MCF 10A (cell line): ENCODE measurements at places on chromosomes 4 and X. TPM values are rescaled to one million over a fixed set of nuclear protein-coding genes. Genes with fewer than 3 reads are reported as not detected.

Gene TCEAL9
- total RNA-seq = 40.3 and 63.9 TPM in 2 replicates

Gene UGT2B15
- total RNA-seq = not detected in 2 replicates

Gene NKX1-1
- not detected in 2 replicates for total RNA-seq

Gene JADE3
- 7.8 and 9.4 TPM in 2 replicates for total RNA-seq

Gene TEX13B
- total RNA-seq = not detected in 2 replicates

Gene GABRA4
- not detected in 2 replicates for total RNA-seq

DNA sequence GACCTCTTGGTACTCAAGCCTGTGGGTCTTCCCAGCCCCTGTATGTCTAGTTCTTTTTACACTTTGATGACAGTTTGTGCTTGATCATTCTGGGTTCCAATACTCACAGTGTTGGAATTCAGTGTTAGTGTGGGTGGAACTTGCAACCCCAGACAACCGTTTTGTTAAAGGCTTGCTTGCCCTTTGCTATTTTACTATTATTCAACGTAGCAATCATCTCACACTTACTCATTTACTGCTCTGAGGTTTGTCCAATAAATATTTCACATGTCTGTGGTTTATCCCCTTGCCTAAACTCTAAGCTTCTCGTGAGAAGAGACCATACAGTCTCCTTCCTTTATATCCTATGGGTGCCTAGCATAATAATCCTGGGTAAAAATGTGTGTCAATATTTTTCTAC, 15.3 kb downstream of the CCNG2 start:
- DNase-seq = peak; percentile 42

GRCh38 chrX:725971-726370, 95.4 kb downstream of the SHOX start:
- DNase-seq = no peak

DNA sequence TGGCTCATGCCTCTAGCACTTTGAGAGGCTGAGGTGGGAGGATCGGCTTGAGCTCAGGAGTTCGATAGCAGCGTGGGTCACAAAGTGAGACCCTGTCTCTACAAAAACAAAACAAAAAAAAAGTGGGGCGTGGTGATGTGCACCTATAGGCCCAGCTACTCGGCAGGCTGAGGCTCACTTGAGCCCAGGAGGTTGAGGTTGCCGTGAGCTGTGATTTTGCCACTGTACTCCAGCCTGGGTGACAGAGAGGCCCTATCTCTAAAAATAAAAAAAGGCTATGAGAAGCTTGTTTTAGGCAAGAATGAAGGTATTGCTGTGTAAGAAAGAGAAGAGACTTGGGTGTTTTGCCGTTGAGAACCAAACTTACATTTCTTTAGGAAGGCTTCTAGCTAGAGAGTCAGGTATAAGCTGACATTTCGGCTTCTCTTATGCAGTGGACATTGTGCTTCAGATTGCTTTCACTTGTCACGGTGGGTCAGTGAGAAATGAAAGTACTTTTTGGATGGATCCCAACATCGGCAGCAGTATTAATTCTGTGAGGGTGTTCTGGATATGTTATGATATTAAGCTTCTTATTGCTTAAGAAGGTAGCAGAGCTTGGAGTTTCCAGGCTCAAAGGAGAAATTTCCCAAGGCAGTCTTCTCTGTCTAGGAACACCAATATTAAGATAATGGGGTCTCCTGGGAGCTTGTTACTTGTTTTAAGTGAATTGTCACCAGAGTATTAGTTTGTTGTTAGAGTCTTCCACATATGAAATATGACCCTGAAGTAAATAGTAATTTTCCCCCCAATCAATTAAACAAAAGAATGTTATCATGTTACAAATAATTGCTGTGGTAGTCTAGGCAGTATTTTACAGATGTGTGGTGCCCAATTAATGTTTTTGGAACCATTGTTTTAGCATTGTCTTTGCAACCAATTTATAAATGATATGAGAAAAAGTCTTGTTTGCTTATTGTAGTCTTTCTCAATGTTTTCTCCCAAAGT, 17.6 kb downstream of the TMEM131L start:
- no peak for DNase-seq

- no peak for DNase-seq
Observed at GRCh38 chrX:71143508-71143907, 1.1 kb upstream of the NLGN3 start.

- no peak for DNase-seq
Observed at GRCh38 chr4:116499-116898, 7.8 kb upstream of the ZNF718 start.

- no peak for DNase-seq
Observed at GRCh38 chrX:10450959-10451355, 169.4 kb downstream of the MID1 start.

GRCh38 chr4:70997546-70997945, 4.1 kb downstream of the DCK start:
- DNase-seq = no peak

- no peak for DNase-seq
Observed at GRCh38 chr4:73859614-73860088, 6.6 kb downstream of the PF4V1 start.

DNA sequence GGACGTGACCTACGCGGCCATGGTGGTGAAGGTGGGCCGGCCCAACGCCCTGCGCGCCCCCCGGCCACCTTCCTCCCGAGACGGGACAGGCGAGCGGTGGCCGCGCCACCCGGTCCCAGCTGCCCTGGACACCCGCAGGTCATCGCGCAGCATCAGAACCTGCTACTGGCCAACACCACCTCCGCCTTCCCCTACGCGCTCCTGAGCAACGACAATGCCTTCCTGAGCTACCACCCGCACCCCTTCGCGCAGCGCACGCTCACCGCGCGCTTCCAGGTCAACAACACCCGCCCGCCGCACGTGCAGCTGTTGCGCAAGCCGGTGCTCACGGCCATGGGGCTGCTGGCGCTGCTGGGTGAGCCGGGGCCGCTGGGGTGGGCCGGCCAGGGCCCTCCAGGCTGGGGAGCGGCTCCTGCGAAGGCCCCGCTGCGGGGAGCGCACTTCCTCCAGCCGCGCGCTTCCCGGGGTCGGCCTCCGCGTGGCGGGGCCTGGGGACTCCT, 9.0 kb upstream of the SLC26A1 start:
- DNase-seq = no peak

DNA sequence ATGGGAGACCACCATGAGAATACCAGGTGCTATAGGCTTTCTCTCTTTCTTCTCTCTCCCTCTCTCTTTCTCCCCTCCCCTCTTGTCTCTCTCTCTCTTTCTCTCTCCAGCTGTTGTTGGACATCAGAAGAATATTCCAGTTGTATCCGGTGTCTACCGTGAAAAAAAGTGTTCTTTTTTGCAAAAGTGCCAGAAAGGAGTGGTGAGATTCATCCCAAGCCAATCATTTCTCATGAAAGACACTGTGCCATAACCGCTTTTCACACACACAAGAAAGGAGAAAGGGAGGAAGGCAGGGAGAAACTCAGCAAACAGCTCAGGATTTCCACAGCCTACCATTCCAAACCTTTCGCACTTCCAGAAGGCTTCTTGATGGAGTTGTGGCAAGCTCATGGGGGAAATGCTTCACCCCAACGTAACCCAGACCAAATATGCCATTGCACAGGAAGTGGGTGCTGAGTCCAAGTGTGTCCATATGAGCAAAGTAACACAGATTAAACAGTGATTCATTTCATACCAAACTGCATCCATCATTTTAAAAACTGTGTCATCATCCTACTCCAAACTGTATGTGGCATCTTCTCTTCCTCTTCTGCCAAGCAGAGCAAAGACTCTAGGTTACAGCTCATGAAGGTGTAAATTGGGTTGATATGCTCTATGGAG, 224.0 kb downstream of the APBB2 start:
- DNase-seq = peak; percentile 90

DNA sequence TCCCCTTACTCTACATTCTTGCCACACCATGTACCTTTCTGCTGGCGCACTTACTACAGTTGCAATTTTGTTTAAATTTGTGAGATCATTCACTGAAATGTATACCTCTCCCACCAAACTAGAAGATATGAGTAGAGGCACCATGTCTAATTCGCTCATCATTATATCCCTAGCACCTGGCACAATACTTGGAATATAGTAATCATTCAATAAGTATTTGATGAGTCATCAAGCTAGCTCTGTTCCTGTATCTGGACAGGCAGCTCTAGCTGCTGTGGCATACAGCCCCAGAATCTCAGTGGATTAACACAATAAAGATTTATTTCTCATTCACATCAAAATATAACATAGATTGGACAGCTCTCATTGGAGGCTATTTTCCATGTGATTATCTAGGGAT, 245.9 kb downstream of the IDS start:
- peak; percentile 35 for DNase-seq

DNA sequence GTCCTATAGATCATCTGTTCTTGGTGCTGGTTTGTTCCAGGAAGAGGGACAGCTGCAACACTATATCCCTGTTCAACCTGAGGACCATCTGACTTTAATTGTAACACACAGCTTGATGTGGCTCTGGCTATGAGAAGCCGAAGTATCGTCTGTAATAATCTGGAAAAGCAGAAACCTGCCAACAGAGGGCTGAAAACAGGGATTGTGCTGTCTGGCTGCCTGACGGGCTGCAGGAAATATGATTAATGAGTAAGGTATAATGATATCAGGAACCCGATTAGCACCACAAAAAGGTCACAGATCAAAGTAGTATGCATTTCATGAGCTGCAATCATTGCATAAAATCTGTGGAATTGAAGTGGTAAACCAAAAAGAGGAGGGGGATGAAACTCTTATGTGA, 170.4 kb upstream of the MAB21L2 start:
- no peak for DNase-seq

DNA sequence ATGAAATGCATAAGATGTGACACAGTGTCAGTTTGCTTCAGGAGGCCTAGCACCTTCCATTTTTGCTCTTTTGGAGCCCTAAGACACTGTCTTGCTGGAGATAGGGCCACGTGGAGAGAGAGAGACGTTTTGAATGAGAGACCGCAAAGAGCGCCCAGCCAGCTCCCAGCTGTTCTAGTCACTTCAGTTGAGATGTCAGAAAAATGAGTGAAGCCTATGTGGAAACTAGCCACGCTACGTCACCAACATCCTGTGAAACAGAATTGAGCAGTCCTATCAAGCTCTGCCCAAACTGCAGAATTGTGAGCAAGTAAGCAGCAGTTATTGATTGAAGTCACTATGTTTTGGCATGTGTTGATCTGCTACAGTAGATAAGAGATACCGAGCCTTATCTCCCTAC, 13.1 kb downstream of the GPR82 start:
- no peak for DNase-seq

GRCh38 chr4:88818631-88819470, 121.2 kb upstream of the NAP1L5 start:
- DNase-seq = peak; percentile 70

GRCh38 chrX:38626296-38626695, 65.0 kb downstream of the TSPAN7 start:
- no peak for DNase-seq

DNA sequence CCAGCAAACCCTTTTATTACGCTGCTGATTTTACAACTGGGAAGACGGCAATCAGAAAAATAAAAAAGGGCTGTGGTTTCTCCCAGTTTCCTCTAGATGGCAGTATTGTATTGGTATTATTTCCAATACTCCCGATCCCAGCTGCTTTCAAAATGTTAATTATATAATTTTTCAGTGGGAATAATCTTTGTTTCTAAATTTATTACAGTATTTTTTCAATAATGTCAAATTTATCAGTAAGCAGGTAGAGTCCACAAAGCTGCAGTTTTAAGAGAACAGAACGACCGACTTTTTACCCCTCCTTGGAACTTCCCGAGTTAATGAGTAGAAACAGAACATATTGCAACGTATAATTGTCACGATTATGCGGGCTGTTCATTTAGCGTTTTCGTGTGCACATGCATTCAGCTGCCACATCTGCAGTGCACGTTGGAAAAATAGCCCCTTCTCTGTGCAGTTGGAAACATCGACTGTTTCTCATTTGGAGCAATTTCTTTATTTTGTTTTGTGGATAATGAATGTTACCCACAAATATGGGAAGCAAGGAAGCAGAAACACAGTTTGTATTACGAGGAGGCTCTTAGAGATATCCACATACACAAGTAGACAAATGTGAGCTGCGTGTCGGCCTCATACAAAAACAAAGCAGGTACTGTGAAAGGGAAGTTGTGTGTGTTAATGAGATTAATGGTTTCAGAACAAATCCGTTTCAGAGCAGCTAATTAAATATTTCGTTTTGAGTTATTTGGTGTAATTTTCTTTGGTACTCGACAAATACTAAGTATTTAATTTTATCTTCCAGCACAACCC, 188.0 kb downstream of the STIM2 start:
- peak; percentile 35 for DNase-seq
